ENCODE measurements at places on chromosomes 5 and 9. TPM values are rescaled to one million over a fixed set of nuclear protein-coding genes. Genes with fewer than 3 reads are reported as not detected.

DNA sequence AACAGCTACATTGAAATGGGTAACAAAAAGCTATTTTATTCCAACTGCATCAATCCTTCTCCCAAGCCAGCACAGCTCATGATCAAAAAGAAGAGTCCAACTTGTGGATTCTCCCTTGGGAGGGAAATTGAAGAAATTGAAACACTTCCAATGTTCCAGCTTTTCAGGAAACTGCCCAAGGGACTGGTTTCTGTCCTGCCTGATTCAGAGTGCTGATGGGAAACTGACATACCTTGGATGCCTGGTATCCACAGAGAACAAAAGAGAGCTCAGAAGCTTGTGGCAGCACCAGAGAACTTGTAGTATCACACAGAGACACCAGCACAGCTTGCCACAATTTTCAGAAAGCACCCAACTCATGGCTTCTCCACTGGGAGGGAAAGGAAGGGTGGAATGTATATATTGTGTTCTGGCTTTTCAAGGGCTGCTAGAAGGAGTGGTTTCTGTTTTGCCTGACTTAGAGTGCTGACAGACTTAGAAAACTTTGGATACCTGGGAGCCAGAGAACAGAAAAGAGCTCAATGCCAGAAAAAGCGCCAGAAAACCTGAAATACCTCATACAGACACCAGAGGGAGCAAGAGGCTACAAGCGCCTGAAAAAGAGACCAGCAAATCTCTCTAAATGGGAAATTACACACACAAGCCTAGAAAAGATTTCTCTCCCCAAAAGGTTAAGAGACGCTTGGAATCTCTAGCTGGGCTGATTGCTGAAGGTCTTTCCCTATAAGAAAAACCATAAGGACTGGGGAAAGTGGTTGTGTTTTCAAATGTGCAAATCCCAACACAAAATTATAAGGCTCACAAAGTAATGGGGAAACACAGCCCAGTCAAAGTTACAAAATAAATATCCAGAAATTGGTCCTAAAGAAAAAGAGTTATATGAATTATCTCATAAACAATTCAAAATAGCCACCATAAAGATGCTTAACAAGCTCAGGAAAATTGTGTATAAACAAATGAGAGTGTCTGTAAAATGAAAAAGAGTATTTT is 178.8 kb downstream of the SPOCK1 start:
- peak; percentile 36 for DNase-seq

- DNase-seq: no peak
Observed at GRCh38 chr5:53607886-53608285, 47.4 kb downstream of the NDUFS4 start.

DNA sequence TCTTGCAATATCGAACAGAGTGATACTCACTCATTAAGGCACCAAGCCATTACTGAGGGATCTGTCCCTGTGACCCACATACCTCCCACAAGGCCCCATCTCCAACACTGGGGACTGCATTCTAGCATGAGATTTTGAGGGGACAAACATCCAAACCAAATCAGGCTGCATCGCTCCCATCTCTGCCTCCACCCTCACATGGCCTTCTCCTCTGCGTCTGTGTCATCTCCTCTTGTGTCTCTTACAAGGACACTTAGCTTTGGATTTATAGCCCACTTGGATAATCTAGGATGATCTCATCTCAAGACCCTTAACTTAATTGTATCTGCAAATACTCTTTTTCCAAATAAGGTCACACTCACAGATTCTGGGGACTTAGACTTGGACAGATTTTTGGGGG is 284.4 kb upstream of the DAP start:
- DNase-seq: no peak

- no peak for DNase-seq
Observed at GRCh38 chr5:24909210-24909609, 264.4 kb upstream of the CDH10 start.

- DNase-seq: no peak
Observed at GRCh38 chr9:78932849-78933627, 636.1 kb downstream of the PSAT1 start.

DNA sequence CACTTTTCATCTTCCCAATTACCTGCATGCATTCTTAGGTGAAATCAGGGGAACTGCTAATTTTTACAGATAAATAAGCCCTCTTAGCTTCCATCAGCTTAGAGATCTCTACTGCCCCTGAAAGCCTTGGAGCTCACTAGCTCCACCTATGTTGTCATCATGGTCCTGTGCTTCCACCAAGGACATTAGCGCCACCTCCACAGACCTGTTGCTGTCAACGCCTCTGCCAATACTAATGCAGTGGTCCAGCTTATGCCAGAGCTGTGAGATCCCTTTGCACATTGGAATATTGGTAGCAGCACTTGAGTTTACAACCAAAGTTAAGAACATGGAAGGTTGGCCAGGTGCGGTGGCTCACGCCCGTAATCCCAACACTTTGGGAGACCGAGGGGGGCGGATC is 7.7 kb upstream of the SHISAL2B start:
- no peak for DNase-seq

DNA sequence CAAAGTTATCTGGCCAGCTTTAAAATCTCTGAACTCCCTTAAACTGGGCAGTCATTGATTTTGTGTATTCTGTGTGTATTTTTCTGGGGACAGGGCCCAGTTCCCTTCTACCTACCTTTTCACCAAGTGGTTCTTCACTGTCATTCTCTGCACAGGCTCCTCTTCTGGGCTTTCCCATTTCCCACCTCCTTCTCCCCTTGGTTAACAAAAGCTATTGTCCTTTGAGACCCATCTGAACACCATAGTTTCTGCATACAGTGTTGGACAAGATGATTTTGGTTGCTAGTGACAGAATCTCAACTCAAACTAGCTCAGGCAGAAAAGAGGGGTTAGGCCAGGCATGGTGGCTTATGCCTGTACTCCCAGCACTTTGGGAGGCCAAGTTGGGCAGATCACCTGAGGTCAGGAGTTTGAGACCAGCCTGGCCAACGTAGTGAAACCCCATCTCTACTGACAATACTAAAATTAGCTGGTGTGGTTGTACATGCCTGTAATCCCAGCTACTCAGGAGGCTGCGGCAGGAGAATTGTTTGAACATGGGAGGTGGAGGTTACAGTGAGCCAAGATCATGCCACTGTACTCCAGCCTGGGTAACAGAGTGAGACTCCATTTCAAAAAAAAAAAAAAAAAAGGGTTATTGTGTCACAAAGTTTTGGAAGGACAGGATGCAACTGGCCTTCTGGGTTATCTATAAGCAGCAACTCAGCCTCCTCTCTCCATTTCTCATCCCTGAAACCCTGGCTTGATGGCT is 31.0 kb upstream of the ANKRD34B start:
- DNase-seq: no peak

DNA sequence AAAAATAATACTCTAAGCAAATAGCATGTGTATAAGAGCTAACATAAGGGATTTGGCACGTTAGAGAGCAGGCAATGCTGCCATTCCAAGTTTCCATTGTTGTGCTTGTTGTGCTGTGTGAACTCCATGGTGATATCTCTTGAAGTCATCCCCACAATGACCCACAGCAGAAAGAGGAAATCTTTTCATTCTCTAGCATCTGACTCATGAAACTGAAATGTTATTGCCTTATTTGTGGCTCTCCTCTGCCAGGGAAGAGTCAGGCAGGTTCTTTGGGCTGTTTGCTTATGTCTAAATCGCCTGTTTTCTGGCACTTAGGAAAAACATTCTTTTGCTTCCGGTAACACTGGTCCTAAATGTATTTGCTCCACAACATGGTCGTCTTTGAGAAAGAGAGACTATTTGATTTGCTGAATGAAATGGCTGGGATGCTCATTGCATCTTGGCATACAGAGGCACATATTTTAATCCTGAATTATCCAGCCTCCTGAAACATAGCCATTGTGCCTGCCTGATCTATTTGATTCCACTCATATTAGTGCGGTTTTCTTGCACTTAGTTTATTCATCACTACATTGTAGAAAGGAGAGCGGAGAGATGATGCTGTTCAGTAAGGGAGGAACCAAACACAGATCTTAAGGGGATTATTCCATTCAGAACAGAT is 188.8 kb downstream of the CSNK1G3 start:
- no peak for DNase-seq

GRCh38 chr9:123834889-123835562 is 94.9 kb downstream of the DENND1A start:
- DNase-seq: no peak

GRCh38 chr5:5941486-5941885 is 436.9 kb downstream of the MED10 start:
- no peak for DNase-seq

GRCh38 chr5:108259306-108259705 is 122.6 kb downstream of the FBXL17 start:
- DNase-seq: no peak

INSL4 gene
- total RNA-seq: not detected

ZFP62 gene
- 13.5 TPM for total RNA-seq

DNA sequence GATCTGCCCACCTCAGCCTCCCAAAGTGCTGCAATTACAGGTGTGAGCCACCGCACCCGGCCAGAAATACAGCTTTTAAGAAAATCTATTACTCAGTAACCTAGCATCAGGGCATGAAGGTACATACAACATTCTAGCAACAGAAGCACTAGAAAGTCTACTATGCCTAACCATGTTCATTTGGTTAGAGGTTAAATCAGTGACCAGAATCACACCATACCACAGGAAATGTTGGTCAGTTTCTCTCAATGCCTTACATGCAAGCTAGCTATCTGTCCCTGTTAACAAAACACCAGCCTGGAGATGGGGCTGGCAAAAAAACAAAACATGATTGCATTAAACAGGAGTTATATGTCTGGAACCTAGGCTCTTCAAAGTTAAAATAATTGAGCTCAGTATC is 104.1 kb downstream of the STRBP start:
- DNase-seq: no peak

Measured in activated naive CD4-positive, alpha-beta T cell treated with anti-CD3 and anti-CD28 coated beads, Interleukin-2, amount 50 U/mL, for 72 hours (primary cell).